ENCODE measurements at places on chromosomes 1 and 21.

DNA sequence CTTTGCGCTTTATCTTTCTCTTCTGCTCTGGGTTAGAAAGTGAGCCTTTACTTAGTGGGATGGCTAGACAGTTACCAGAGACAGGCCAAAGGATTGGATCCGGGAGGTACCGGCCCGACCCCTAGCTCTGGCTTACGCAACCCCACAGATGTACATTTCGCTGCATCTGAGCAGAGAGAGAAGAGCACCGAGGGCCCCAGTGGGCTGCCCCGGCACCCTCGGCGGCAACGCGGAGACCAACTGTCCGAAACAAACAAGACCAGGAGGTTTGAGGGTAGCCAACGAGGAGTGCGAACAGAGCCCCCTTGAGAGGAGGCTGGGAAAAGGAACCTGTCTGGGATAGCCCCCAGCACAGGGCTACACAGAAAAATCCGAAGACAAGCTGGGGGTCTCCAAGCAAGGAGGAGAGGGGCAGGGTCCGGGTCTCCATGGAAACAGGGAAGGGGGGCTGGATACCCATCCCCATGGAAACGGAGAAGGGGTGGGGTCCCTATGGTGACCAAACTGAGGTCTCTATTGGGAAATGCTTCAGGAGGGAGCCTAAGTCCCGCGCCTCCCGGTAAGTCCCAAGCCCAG is 373 bp downstream of the MTF1 start:
- DNase-seq = no peak

- DNase-seq = peak; percentile 28
Measured at GRCh38 chr1:225881081-225881958, 860 bp downstream of the TMEM63A start.

DNA sequence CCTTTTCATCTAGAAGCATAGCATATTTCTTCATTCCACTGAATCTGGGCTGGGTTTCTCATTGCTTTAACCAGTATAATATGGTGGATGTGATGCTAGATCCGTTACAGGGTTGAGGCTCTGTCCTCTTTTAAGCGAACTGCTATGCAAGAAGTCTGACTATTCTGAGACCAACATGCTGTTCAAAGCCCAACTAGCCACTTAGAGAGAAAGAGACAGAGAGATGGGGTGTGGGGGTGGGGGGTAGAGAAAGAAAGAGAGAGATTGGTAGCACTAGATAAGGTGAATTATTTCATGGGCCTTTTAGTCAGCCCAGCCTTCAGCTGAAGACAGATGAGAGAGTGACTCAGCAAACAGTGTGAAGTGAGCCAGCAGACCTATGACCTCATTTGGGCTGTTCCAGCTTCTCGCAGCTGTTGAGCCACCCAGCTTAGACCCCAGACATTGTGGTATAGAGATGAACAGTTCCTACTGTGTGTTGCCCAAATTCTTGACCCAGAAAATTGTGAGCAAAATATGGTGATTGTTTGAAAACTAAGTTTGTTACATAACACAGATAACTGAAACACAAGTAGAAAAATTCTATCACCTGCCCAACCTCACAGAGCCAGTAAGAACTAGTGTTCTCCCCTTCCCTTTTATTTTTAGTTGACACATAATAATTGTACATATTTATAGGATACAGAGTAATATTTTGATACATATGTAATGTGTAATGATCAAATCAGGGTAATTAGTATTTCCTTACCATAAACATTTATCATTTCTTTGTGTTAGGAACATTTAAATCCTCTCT is 40.7 kb upstream of the PRKACB start:
- peak; percentile 67 for DNase-seq

- no peak for DNase-seq
Measured at GRCh38 chr1:184524248-184524647, 137.4 kb downstream of the C1orf21 start.

- peak; percentile 15 for DNase-seq
Measured at GRCh38 chr1:160837558-160838205, 25.0 kb downstream of the CD244 start.

- no peak for DNase-seq
Measured at GRCh38 chr21:31666445-31667010, 7.0 kb downstream of the SOD1 start.

DNA sequence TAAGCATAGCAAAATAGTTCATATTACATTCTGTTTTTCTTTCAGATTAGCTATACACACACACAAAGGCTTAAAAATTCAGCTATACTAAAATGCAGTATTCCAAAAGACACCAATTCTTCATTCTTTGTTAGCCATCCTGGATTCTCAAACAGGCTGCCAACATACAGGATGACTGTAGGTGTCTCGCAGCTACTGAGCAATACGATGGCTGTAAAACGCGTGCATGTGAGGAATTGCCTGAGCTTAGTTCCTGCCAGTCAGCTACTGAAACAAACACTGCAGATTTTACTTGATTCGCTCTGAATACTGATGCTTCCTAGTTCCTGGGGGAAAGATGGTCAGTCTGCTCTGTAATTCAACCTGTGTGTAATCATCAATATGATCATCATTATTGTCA is 24.7 kb upstream of the HMGN1 start:
- peak; percentile 51 for DNase-seq

- no peak for DNase-seq
Measured at GRCh38 chr21:36027347-36027746, 33.0 kb downstream of the SETD4 start.
